IMR-90 (cell line): ENCODE measurements at places on chromosomes 7 and 10. TPM values are rescaled to one million over a fixed set of nuclear protein-coding genes. Genes with fewer than 3 reads are reported as not detected.

DGKB gene
- under 0.01 TPM in 1 of 2 replicates, not detected in the other for total RNA-seq

OR2A7 gene
- not detected in 2 replicates for total RNA-seq

STEAP1 gene
- total RNA-seq = 3.9 and 5.8 TPM in 2 replicates

HOXA5 gene
- total RNA-seq = 19.9 and 23.9 TPM in 2 replicates

DLD gene
- 120 and 361 TPM in 2 replicates for total RNA-seq

LIPM gene
- total RNA-seq = not detected in 2 replicates

C7orf57 gene
- total RNA-seq = not detected in 2 replicates

DOCK1 gene
- 71.0 and 79.2 TPM in 2 replicates for total RNA-seq

IGF2BP3 gene
- total RNA-seq = 59.3 and 94.2 TPM in 2 replicates

IL15RA gene
- 1.4 and 2.0 TPM in 2 replicates for total RNA-seq

GATAD1 gene
- total RNA-seq = 9.3 and 10.3 TPM in 2 replicates

IKZF1 gene
- not detected in 2 replicates for total RNA-seq

STN1 gene
- total RNA-seq = 28.6 and 32.3 TPM in 2 replicates

MMP21 gene
- not detected in 2 replicates for total RNA-seq

CYP26A1 gene
- total RNA-seq = not detected in 2 replicates

ZNF365 gene
- total RNA-seq = 2.5 and 3.2 TPM in 2 replicates

CPED1 gene
- 96.8 and 102 TPM in 2 replicates for total RNA-seq

RNLS gene
- total RNA-seq = 4.2 and 7.0 TPM in 2 replicates

SERPINE1 gene
- 1,441 and 1,485 TPM in 2 replicates for total RNA-seq

PRPS1L1 gene
- total RNA-seq = not detected in 2 replicates

AKR1D1 gene
- not detected in 2 replicates for total RNA-seq

GAD2 gene
- total RNA-seq = not detected in 2 replicates

DNA sequence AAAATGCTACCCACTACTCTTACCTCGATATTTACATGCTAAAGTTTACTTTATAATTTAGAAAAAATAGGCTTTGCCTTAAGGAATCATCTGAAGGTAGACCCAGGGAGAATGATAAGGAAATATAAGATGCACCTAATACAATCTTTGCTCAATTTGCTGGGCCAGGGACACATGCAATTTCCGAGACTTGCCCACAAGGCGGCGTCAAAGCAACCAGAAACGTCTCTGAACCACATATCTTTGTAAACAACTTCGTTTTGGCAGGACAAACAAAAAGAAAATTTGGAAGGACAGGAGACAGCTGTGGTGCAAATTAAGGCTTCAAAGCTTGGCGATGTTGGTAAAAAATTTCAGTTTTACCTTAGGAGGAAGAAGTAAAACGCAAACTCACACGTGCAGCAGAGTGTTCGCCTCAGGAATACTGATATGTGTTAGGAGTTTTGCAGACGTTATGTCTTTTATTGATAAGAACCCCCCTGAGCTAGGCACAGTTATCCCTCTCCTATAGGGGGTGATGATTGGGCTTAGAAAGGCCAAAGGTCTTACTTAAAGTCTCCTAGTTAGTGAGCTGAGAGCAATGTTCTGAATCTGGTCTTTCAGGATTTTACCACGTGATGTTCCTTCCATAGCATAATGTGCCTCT is 134.3 kb downstream of the PRKCQ start:
- DNase-seq = peak; percentile 28

- no peak for DNase-seq
These were observed 61.5 kb upstream of the GDF10 start for GRCh38 chr10:47238331-47239095.

- no peak for DNase-seq
These were observed 90.5 kb downstream of the CUL1 start for GRCh38 chr7:148789220-148789619.

- no peak for DNase-seq
These were observed 2.5 kb downstream of the NUDT1 start for GRCh38 chr7:2244404-2244995.

DNA sequence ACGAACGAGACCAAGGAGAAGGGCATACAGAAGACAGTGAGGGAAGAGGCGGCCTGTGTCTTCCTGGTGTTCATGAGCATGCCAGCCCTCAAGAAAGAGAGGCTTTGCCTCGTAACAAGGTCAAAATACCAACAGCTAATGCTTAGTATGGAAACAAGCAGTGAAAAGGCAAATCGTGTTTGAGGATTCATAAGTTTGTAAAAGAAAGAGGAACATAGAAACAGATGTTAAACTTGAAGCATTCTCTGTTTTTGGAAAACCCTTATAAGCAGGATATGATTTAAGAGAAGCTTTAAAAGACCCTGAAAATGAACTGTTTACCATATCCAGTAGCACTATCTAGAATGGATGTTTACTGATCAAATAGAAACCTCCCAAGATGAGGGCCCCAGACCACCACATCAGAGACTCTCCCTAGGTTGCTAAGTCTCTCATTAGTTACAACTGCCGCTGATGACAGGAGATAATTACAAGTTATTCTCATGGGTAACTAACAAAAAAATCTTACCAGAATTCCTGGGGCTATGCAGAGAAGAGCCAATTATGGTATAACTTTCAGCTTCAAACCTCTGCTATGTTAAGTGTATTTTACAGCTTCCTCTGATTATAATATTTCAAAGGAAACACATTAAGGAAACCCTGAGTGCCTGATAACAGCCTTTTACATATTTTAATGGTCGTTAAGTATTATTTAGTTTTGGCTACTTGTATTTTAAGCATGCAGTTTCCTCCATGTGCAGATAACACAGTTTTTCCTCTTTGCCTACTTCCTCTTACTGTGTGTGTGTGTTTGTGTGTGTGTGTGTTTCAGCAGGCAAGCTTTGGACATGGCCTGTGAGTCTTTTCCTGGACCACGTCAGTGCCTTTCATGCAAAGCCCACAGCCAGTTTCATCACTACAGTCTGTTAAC is 17.9 kb downstream of the JCAD start:
- no peak for DNase-seq

DNA sequence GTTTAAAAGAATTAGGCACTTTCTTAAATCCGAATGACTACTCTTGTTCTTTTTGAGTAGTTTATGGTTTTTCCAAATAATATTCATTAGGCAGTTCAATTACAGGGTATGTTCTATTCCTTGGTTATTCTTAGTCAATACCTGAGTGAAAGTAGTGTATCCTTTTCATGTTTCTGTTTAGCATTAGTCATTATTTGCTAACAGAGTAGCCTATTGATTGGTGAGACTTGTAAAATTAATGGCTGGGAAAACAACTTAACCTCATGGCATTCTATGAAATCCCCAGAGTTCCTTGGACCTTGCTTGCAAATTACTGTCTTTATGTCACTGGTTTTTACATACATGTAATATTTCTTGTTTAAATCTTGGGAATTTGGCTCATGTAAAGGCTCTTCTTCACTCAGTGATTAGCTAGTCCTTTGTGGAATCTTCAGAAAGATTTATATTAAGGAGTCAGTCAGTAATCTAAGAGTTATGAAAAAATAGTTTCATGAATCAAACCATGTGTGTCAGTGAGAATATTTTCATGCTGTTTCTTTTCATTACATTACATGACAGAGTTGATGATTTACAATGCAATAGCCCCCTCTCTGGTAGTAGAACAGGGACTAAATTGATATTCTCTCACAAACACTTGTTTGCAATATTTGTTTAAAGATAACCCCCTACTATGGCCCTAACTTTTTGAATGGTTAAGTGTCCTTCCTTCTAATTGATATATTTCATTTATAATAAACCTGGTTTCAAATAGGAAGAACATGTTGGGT is 81.5 kb upstream of the LRRTM3 start:
- no peak for DNase-seq

- DNase-seq = no peak
These were observed 123.4 kb downstream of the REEP3 start for GRCh38 chr10:63644418-63645142.

- no peak for DNase-seq
These were observed 162.7 kb downstream of the DIP2C start for GRCh38 chr10:526651-527312.

- DNase-seq = peak; percentile 54
These were observed 216.3 kb upstream of the RHOBTB1 start for GRCh38 chr10:61160253-61160652.

GRCh38 chr7:131544449-131545301 is 11.8 kb downstream of the PODXL start:
- peak; percentile 35 for DNase-seq

GRCh38 chr7:92158660-92159575 is 20.0 kb downstream of the LRRD1 start:
- peak; percentile 93 for DNase-seq

DNA sequence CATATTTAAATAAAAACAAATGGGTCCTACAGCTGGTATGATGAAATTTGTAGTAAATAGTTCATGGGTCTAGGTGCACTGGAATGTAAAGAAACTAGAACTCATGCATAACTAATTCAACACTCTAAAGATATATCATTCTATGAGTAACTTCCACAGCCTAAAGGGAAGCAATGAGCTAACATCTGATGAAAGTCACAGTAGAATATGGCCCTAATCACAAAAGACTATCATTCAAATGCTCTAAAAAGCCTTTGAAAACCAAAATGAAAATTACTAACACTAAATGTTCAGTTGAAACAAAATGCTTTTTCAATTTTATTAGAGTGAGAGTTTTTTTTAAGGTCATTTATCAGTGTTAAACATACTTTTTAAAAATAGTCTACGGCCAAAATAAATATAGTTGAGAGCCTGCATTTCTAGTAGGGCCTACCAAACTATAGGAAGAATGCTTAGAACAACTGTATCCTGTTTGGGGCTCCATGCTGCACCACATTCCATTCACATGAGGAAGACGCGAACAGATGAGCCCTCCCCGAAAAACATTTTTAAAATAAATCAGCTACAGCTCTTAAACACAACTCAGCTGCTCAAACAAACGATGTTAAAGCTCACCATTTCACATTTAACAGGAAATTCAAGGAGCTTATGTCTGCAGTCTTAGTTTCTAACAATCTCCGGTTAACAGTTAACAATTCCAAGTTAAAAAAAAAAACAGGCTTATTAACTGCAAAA is 134.5 kb downstream of the NRBF2 start:
- peak; percentile 94 for DNase-seq

- no peak for DNase-seq
These were observed 137.6 kb downstream of the RAMP3 start for GRCh38 chr7:45295222-45295621.

DNA sequence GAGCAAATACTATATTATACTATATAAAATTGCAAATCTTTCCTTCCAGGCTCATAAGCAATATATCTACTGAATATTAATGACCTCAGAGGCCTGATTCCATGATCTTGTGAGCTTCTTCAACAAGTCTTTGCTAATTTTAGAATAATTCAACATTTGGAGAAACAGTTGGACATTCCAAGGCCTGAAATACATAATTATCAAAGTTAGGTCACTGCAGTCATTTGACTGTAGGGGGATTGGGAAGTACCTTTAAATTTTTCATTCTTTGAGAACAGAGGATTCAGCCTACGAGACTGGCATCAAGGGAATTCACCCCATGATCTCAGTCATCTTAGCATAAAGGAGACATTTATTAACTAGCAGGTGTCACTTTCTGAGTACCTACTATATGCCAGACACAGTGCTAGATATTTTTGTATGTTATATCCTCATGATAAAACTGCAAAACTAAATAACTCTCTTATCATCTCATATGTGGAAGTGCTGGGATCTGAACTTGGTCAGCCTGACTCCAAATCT is 85.4 kb downstream of the DOCK4 start:
- no peak for DNase-seq

DNA sequence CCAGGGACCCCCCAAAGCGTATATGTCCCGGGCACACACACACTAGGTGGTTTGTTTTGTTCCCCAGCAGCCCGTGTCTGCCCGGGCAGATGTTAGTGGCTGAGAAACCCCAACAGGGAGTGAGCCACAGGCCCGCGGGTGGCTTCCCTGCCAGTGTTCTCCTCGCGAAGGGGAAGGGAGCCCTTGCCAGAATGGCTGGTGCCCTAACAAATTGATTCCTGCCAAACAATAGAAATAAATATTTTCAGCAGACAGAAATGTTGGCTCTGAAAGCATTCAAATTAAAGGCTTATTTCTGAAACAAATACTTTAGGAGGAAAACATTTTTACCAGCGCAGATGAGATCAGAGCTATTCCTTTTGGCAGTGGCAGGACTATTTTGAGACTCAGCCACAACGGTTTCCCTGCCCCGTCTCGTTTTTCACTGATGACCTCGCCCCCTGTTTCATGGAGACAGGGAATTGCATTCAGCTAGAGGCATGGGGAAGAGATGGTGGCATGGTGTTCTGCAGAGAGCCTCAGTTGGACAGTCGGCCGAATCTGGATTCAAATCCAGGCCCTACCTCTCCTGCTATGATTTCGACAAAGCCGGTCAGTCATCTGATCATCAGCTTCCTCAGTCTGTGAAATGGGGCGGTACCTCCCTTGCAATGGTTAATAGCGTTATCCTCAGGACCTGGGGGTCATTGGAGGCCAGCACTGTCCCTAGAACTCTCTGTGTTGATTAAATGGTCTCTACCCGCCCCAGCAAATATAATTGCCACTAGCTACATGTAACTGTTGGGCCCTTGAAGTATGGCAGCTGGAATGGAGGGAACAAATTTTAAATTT is 84.5 kb downstream of the CUX1 start:
- peak; percentile 69 for DNase-seq
